AG09309 (cell line): ENCODE measurements at places on chromosomes 2 and 18.

DNA sequence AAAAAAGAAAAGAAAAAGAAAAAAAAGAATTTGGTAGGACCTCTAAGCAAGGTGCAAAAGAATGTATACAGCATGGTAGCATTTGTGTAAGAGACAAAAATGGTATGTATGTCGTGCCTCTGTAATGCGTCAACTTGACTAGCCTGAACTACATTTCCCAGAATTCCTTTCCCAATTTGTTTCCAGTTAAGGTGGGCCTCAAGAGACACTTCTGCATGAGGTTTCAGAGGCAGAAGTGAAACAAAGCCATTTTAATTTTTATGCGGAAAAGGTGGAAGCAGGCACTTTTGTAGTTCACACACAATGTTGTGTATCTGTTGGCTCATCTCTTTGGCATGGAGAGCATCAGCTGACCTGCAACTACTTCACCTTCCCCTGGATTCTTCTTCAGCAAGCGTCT, 56.5 kb upstream of the PAPOLG start:
- no peak for DNase-seq

- DNase-seq: no peak
These were observed 31.5 kb downstream of the LPIN1 start for GRCh38 chr2:11777886-11778415.

GRCh38 chr2:215454519-215455246, 18.8 kb upstream of the FN1 start:
- DNase-seq: no peak

DNA sequence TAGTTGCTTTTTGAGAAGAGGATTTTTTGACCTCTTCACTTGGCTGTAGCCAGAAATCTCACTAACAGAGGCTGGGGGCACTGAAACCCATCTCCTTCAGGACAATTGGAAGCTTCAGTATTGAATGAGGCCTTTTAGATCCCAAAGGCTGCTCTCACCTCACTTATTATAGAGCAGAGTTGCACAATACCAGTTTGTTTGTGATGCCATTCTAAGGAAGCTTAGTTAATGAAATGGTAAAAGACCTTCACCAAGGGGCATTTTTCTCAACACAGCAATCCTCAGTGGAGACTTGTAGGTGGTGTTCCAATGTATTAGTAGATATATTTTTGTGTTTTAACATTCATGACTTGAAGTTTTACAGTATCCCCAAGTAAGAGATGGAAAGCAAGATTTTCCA, 71.0 kb upstream of the RFX8 start:
- DNase-seq: no peak

GRCh38 chr2:53826587-53827397, 33.0 kb downstream of the GPR75 start:
- no peak for DNase-seq

DNA sequence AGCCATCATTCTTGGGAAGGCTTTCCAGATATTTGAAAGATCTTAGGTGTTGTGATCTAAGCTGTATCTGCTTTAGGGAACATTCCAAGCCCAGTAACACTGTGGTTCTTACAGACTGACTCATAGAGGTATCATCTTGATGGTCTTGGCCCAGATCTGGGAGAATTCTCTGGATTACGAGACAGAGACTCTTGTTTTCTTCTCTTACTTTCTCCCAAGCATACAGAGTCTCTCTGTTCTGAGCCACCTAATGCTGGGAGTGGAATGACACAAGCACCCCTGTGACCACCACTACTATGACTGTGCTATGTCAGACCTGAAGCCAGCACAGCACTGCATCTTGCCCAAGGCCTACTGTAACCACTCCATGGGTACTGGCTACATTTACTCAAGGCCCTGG, 81.0 kb upstream of the EPAS1 start:
- peak; percentile 21 for DNase-seq

- no peak for DNase-seq
These were observed 230.8 kb upstream of the CHAC2 start for GRCh38 chr2:53536583-53537361.

- no peak for DNase-seq
These were observed 1.1 kb downstream of the MAP2 start for GRCh38 chr2:209424781-209425470.

DNA sequence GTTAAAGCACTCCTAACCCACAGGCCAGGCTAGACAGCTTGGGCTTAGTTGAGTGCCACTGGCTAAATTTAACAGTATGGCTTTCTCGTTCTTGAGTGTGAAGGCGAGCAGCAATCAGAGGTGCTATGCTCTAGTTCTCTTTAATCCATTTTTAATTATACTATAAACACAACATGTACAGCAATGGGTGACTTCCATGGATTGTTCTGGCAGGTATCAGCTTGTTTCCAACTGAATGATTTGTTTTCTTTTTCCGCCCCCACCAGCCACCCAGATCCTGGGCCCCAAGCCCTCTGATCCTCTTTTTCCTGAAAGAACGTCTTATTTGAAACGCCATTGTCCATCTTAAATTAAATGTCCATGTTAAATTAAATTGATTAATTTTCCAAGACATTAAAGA, 244.8 kb downstream of the IKZF2 start:
- no peak for DNase-seq

DNA sequence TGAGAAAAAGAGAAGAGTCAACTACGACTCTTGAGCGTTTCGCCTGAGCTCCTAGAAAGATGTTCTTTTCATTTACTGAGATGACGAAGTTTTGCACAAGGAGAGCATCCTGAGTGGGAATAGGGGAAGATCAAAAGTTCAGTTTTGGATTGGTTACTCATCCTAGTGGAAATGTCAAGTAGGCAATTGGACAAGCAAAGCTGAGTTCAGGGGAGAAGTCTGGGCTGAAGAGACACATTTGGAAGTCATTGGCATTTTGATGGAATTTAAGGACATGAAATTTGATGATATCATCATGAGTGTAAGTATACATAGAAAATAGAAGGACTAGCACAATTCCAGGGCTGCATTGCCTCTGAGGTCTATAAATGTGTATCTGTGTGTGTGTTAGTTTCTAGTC, 416.6 kb downstream of the RAD51AP2 start:
- no peak for DNase-seq

- no peak for DNase-seq
These were observed 1.2 kb upstream of the CYP20A1 start for GRCh38 chr2:203237346-203238238.

DNA sequence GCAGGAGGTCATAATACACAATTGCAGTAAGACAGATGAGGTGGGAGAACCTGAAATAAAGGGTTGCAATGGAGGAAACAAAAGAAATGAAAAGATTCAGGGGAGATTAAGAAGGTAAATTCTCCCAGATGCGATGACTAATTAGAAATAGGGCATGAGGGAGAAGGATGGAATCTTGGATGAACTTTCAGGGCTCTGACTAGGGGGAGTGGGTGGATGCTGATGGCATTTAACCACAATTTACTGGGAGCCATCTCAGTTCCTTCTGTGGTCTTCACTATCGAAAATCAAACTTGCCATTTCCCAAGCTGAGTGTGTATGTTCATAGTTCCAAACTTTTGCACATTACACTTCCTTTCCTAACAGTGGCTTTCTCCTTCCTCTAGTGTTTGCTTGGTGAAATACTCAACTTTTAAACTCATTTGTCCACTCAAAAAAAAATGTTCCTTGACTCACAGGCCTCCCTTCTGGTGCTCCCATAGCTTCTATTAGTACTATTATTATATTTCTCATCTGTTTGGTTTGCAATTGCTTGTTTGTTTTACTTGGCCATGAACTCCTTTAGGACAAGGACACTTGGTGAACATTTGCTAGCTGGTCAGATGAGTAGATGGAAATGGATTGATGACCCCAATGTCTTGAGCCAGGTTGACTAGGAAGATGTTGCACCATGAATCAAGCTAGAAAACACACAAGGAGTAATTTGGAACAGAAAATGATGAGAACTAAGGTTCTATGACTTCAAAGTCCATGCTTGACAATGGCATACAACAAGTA, 178.5 kb downstream of the DIS3L2 start:
- DNase-seq: peak; percentile 3

- DNase-seq: no peak
These were observed 113.1 kb downstream of the ZNF532 start for GRCh38 chr18:58977801-58978200.

- no peak for DNase-seq
These were observed 866.0 kb upstream of the ACVR2A start for GRCh38 chr2:146978577-146979555.
